ENCODE measurements at places on chromosomes 13 and 19. TPM values are rescaled to one million over a fixed set of nuclear protein-coding genes. Genes with fewer than 3 reads are reported as not detected.

Gene PCSK4
- total RNA-seq = 5.4 TPM

DNA sequence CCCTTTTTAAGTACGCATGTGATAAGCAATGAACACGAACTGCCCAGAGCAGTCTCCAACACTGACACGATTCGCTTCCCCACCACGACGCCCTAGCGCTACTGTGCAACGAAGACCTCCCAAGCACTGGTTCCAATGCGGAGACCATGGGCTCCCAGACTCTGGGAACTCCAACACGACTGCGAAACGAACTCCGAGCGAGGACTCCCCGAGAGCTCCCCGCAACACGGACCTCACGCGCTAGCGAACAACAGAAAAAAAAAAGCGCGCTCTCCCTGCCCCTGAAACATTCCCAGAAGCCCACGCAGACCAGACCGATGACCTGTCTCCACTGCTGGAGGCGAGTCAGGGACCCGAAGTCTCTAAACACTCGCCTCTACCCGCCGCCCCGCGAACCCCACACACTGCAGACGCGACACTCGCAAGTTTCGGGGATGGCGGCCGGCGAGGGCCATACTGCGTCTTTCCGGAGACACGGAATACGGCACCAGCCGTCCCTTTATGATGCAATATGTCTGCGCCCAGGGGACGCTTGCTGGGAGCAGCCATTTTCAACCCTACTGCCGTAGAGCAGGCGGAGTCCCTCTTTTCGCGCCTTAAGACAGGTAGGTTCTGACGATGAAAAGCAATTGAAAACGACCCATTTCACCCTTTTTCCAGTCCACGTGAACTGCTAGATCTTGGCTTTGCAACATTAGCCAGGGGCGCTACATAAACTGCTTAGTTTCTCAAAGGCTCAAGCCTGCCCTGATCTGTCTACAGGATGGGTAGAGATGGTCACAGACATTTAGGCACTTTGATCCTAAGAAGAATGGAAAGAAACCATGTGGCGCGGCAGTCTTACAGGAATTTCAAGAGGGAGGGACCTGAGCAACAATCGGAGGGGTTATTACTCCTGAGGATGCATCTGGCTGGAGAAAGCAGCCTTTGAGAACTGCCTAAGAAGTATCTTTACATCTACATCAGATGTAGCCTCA lies at the start of gene ZNF577:
ZNF577 (minus strand) TSS at position 430 of the 977 bp plus-strand sequence. CDS start 7,569 bp downstream, outside the sequence.
- peaks cover 29% of the 10 kb centered on the region for H3K36me3 ChIP-seq
- H3K4me1 ChIP-seq = peaks cover 15% of the 10 kb centered on the region
- H3K4me3 ChIP-seq = peak within 1 kb of the TSS; percentile 71

GRCh38 chr13:99636306-99636705 lies 135.0 kb downstream of the TM9SF2 start:
- no peak overlapping the region for H3K27ac ChIP-seq
- no peaks in the 10 kb centered on the region for H3K36me3 ChIP-seq
- DNase-seq = no peak
- H3K27me3 ChIP-seq = no peaks in the 10 kb centered on the region
- H3K4me1 ChIP-seq = peaks cover 10% of the 10 kb centered on the region

DNA sequence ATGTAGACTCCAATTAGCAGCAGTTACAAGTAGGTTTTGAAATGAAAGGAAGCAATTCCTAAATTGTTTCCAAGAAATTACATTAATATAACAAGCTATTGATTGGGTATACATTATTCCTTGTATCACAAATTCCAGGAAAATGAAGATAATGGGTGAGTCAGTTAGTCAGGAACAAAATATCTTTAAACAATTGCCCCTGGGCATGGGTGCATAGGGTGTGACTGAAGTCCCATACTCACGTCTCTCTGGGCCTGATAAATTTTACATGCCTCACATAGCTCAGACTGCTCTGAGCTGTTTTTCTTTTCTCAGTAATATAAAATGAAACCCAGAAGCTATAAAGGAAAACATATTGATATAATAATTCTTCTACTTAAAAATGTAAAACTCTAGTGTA lies 87.8 kb downstream of the FNDC3A start:
- H3K27me3 ChIP-seq = no peaks in the 10 kb centered on the region
- no peak for DNase-seq
- H3K36me3 ChIP-seq = no peaks in the 10 kb centered on the region

Measured in esophagus muscularis mucosa (tissue), 4 donors.